Fibroblast of the aortic adventitia (primary cell): ENCODE measurements at places on chromosomes 12 and 14.

- no peak for DNase-seq
These were observed 481 bp downstream of the MAX start for GRCh38 chr14:65101631-65102440.

DNA sequence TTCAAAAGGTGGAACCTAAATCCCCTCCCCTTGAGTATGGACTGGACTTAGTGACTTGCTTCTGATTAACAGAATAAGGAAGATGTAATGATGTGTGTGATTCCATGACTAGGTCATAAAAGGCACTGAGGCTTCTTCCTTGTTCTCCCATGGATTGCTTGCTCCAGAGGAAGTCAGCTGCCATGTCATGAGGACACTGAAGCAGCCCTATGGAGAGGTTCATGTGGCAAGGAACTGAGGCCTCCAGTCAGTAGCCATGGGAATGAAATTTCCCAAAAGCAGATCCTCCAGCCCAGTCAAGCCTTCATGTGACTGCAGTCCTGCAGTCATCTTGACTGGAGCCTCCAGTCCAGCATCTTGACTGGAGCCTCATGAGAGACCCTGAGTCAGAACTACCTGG is 10.7 kb downstream of the TMBIM4 start:
- DNase-seq: no peak

DNA sequence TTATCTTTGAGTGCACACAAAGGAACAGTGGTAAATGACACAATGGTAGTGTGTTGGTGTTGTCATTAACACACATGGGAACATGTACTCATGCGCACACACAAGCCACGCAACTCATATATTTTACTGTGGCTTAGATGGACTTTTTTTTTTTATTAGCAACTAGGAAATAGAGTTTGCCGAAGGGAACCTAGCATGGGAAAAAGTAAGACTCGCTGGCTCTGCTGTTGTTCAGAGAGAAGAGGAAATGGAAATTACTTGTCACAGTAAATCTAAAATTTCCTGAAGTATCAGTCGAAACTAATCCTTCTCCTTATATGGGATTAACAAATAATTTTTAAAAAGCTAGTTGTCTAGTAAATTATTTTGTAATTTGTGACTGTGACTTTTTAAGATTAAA is 33.7 kb upstream of the IL22 start:
- DNase-seq: no peak

GRCh38 chr12:93916402-93916801 is 232.0 kb upstream of the PLXNC1 start:
- no peak for DNase-seq

- peak; percentile 76 for DNase-seq
These were observed 198.3 kb upstream of the CPNE8 start for GRCh38 chr12:39103552-39104165.

- peak; percentile 81 for DNase-seq
These were observed 31.2 kb upstream of the KLC1 start for GRCh38 chr14:103597623-103598377.

DNA sequence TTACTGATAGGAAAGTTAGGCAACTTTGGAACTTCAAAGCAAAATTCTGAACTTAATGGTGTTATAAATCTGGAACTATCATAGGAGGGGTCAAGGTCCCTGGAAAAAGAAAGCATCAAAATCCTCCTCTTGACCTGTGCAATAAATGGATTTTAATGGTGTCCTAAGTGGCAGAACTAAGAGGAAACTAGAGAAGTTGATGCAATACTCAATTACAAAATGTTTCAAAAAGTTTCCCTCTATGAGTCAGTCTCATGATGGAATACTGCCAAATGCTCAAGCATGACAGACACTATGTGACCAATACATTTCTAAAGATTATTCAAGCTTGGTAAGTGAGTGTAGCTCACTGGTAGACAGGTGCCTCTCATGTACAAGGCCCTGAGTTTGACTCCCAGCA is 47.7 kb upstream of the ERGIC2 start:
- peak; percentile 72 for DNase-seq
